ENCODE measurements at places on chromosomes 5 and 9. TPM values are rescaled to one million over a fixed set of nuclear protein-coding genes. Genes with fewer than 3 reads are reported as not detected.

Gene NME5
- total RNA-seq = not detected

Gene ENTR1
- total RNA-seq = 82.2 TPM

- no peak for DNase-seq
These were observed 449.5 kb upstream of the TRPC7 start for GRCh38 chr5:136814619-136815378.

DNA sequence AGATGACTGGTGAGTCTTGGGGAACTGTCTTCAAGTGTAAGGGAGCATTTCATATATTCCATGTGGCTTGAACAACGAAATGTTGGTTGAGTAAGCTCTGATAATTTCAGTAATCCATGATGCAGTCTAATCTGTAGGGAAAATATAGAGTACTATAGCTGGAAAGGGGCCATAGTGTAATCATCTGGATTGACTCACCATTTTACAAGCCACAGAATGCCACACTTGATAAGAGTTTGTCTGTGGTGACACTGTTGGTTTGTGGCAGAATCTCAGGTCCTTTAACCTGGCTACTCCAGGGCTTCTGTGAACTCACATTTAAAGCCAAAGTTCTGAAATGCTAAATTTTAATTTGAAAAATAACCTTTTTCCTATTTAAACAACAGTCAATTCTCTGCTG lies 16.3 kb upstream of the MAML1 start:
- DNase-seq = no peak

DNA sequence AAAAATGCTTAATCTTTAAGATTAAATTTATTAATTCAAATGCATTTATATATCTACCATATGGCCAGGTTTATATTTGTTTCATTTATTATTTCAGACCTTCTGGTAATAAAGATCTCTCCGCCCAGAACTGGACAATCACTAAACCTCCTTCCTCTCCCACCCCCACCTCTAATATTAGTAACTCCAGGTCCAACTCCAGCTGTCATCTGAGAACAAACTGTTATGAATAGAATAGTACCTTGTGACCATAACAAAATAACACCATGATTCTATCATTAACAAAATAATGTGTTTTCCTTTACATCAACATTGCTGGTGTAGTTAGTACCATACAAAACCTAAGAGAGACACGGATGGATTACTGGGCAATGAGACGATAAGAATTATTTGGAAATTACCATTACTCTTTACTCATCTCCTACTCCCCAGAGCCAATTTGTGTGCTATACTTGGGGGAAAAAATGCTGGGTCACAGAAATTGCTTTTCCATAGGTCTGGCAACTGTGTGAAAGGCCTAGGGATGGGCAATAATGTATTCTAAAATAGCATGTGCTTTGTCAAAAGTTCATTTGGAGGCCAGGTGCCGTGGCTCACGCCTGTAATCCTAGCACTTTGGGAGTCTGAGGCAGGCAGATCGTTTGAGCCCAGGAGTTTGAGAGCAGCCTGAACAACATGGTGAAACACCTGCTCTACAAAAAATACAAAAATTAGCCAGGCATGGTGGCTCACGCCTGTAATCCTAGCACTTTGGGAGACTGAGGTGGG lies 186.1 kb downstream of the ENC1 start:
- DNase-seq = no peak

GRCh38 chr5:14600846-14601245 lies 19.3 kb downstream of the OTULINL start:
- no peak for DNase-seq

Data from MCF 10A (cell line).